ENCODE measurements at places on chromosomes 7 and 10. TPM values are rescaled to one million over a fixed set of nuclear protein-coding genes. Genes with fewer than 3 reads are reported as not detected.

HHEX gene
- 155 TPM for total RNA-seq

EVX1 gene
- total RNA-seq, result not detected

ANKRD1 gene
- total RNA-seq, result not detected

TMEM176A gene
- total RNA-seq, result not detected

NUTM2E gene
- total RNA-seq, result 0.63 TPM

- peak; percentile 81 for DNase-seq
These were observed 3.4 kb downstream of the KCNH2 start for GRCh38 chr7:150974468-150975391.

DNA sequence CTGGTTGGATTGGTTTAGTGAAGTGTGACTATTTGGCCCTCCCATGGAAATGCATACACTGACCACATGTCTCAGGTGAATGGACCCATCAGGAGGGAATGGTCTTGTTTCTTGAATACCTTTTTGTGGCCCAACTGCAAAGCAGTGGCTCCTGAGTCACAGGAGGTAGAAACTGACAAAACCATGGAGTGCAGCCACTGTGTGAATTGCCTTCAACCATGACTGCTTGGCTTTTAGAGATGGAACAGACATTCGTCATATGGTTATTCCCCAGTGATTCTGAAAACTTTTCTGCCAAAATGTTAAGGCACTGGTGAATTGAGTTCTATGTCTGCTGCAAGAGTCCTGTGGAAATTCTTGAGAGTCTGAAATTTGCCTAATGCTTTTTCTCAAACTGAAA is 64.7 kb downstream of the CDK14 start:
- no peak for DNase-seq

GRCh38 chr10:77756319-77757232 is 119.0 kb upstream of the KCNMA1 start:
- no peak for DNase-seq

Data from B cell (primary cell).